Sigmoid colon (tissue), 7 donors: ENCODE measurements at places on chromosomes 5 and 9. TPM values are rescaled to one million over a fixed set of nuclear protein-coding genes. Genes with fewer than 3 reads are reported as not detected.
A peak's percentile ranks its signal among the peaks of the same experiment; 100 is the strongest.

Gene SLC6A19
- 6.6 TPM for polyA plus RNA-seq

Gene AKNA
- 10.2 TPM for polyA plus RNA-seq

GRCh38 chr5:149434162-149435014, 55.3 kb upstream of the IL17B start:
- DNase-seq, result peak; percentile 90

DNA sequence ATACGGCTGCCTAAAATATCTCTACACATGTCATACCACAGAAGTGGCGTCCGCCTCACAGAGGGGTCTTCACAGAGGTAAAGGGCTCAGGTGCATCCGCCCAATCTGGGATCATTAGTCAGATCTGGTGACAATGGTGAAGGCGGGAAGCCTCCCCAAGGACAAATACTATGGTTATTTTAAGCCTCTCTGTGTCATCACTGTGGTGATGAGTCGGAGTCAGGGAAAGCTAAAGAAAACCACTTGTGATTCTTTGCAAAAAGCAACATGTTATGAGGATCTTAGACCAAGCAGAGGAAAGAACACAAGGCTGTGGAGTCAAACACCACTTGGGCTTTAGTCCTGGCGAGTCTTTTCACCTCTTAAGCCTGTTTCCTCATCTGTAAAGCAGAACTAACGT, 190.4 kb downstream of the DRD1 start:
- no peak for DNase-seq

Gene DBH
- not detected for polyA plus RNA-seq

Gene TMEM252
- not detected for polyA plus RNA-seq

Gene RANBP3L
- polyA plus RNA-seq, result 0.28 TPM

DNA sequence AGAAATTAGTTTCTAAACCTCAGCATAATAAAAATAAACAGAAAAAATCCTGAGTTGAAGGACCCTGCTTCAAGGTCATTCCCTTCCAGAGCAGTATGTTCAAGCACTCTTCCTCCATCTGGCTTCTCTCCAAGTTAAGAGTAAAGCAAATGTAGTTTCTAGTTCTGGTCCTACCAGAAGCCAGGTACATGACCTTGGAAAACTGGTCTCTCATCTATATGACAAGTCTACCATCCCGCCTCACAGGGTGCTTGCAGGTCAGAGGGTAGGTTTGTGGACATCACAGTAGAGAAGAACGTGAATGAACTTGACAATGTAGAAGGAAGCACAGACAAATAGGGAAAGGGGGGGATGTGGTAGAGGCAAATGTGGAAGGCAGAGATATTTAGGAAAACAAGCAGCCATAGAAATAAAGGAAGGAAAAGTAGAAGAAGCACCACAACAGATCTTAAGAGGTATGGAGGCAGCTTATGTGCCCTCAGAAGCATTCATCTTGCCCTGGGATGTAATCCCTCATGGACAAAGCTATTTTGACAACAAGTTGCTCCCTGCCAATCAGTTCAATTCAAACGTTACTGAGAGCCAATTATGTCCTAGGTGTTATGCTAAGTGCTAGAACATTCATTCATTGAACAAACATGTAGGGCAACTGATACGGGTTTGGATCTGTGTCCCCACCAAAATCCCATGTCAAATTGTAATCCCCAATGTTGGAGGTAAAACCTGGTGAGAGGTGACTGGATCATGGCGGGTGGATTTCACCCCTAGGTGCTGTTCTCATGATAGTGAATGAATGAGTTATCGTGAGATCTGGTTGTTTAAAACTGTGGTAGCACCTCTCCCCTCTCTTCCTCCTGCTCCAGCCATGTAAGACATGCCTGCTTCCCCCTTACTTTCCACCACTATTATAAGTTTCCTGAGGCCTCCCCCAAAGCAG, 23.7 kb upstream of the CTNNAL1 start:
- no peak for DNase-seq

- DNase-seq, result no peak
Observed at GRCh38 chr5:32794086-32794485, 83.0 kb downstream of the NPR3 start.

GRCh38 chr9:121242219-121242958, 25.6 kb upstream of the GSN start:
- no peak for DNase-seq

DNA sequence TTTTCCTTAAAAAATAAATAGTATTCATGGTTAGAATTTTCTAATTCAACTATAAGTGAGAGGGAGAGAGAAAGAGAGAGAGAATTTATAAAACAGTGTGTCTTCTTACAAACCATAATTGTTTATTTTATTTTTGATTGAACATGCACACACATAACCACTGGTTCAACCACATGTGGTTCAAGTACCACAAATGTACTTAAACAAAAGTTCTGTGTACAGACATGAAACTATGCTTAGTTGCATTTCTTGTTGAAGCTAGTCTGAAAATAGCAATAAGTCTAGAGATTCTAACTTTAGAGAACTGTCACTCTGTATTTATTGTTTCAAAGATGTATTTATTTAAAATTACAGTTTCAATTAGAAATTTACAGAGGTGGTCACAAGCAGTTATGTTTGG, 130.6 kb upstream of the PDE4D start:
- DNase-seq, result no peak
